Activated CD4-positive, alpha-beta T cell treated with anti-CD3 and anti-CD28 coated beads, Interleukin-2, amount 10 ng/mL, durations not matched to agents 7 days and 5 days (primary cell): ENCODE measurements at places on chromosomes 12 and 14. TPM values are rescaled to one million over a fixed set of nuclear protein-coding genes. Genes with fewer than 3 reads are reported as not detected.

Gene TSPAN9
- 0.15 TPM for total RNA-seq

Gene AVPR1A
- total RNA-seq, result not detected

Gene FLRT2
- not detected for total RNA-seq

Gene JPH4
- total RNA-seq, result not detected
